ENCODE measurements at places on chromosomes 5 and 9. TPM values are rescaled to one million over a fixed set of nuclear protein-coding genes. Genes with fewer than 3 reads are reported as not detected.

GRCh38 chr5:79743846-79744605, 54.4 kb downstream of the CMYA5 start:
- DNase-seq, result no peak

DNA sequence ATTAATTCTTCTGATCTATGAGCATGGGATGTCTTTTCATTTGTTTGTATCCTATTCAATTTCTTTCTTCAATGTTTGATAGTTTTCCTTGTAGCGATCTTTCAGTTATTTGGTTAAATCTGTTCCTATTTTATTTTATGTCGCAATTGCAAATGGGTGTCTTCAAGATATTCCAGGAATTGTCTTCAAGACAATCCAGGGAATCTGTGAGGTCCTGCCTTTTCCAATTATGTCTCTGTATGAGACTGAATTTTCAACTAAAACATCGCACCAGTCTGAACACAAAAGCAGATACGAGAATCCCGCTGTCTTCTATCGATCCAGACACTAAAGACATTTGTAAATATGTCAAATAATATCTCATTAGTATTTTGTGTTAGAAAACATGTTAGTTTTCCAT, 485.5 kb downstream of the BNC2 start:
- DNase-seq, result no peak

DNA sequence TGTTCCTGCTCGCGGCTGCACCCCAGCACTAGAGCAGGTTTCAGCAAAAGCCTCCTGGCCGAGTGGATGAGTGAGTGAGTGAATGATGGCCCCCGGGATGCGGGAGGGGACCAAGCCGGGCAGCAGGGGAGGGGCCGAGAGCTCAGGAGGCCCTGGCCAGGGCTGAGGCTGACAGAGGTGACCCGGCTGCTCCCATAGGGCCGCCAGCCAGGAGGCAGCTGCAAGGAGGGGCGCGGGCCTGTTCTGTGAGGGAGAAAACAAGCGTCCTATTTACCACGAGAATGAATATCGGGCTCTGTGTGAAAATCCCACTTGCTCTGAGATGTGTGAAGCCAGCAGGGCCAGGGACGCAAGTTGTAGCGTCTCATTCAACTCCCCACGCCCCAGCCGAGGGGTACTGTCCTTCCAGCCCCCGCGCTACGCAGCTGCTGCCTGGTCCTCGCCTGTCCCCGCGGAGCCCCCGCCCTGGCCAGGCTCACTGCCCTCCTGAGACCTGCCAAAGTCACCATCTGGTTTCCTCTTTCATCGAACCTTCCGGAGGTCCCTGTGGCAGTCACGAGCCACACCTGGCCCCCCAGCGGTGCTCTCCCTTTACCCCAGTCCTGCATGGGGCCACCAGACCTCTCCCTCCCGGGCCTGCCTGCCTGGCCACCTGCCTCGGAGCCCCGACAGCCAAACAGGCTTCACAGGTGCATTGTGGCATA, 38.8 kb downstream of the RASGEF1C start:
- DNase-seq, result no peak

WASHC1 gene
- total RNA-seq, result 9.3 TPM

PCDHA13 gene
- not detected for total RNA-seq

BAAT gene
- total RNA-seq, result 0.03 TPM

PCDHB11 gene
- not detected for total RNA-seq

LHFPL2 gene
- total RNA-seq, result 18.8 TPM

KLF9 gene
- total RNA-seq, result 6.0 TPM

DNA sequence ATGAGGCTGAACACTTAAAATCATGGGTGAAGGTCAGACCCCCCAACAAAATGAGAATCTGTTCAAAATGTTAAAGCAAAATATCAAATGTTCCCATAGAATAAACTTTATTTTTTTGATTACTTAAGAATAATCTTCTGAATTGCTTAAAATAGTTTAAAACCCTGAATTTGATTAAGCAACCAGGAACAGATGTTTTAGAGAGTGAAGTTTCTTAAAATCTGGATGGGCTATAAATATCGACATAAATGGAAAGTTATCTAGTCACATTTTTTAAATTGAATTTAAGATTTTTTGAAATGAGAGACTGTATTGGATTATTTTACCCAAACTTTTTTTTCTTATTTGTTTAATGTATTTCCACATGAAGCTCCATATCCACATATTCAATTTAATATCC, 98.5 kb downstream of the ADAMTS12 start:
- DNase-seq, result no peak

DNA sequence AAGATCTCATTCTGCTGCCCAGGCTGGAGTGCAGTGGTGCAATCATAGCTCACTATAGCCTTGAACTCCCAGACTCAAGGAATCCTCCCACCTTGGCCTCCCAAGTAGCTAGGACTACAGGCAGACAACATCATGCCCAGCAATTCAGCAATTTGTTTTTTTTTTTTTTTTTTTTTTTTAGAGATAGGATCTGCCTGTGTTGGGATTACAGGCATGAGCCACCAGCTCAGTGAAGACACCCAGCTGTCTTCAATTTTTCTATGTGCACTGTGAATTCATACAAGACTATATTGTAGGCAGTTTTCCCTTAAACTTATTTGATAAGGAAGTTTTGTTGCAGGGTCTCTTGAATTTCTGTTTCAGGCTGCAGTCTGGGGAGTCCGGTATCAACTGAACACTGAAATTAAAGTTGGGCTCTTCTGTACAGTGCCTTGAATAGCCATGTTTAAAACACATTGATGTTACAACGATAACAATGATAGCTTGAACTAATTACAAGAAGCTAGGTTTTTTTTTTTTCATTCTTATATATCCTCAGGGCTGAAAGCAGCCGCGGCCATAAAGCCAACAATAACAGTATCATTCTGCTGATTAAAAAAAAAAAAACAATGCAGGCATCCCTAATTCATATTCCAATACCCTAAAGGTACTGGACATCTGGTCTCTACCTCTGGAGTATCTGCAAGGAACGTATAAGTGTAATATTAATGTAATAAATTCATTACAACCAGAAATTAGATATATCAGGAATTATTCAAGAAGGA, 63.5 kb downstream of the MPDZ start:
- DNase-seq, result no peak

RABEPK gene
- total RNA-seq, result 44.6 TPM

DNA sequence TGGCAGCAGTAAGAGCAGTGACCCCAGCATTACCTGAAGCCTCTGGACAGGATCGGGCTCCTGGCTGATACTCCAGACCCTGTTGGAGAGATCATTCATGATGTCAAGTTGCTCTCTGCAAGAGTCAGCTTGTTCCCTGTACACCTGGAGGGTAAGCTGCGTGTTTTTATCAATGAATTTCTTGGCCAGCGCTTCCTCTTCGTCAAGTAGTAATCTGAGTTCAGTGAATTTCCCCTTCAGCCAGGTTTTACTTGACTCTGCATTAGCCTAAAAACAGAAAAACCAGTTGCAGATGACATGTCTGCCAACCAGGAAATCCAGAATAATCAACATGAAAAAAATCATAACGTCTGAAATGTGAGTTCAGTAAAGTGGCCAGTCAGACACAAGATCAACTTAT, 19.1 kb downstream of the TRIM14 start:
- DNase-seq, result no peak

GRCh38 chr9:126347093-126347492, 20.5 kb downstream of the MVB12B start:
- no peak for DNase-seq

GRCh38 chr9:138058181-138058580, 180.6 kb downstream of the CACNA1B start:
- no peak for DNase-seq

GRCh38 chr5:60811105-60811504, 33.0 kb downstream of the ELOVL7 start:
- DNase-seq, result no peak

PJA2 gene
- 26.2 TPM for total RNA-seq

DNA sequence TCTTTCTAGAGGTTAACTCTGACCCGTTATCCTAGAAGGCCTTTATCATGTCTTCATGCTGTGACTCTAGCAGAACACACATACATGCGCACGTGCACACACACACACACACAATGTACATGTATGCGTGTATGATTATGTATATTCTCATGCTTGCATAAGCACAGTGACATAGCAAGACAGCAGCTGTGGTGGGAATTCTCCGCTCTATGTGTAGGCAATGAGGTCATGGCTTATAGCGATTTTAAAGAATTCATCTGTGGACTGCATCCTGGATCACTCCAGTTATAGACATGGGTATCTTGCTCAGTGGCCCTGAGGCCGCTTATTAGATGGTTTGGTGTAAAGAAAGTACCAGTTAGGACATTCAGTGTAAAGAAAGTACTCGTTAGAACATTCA, 106.2 kb downstream of the FBXL7 start:
- DNase-seq, result no peak

DNA sequence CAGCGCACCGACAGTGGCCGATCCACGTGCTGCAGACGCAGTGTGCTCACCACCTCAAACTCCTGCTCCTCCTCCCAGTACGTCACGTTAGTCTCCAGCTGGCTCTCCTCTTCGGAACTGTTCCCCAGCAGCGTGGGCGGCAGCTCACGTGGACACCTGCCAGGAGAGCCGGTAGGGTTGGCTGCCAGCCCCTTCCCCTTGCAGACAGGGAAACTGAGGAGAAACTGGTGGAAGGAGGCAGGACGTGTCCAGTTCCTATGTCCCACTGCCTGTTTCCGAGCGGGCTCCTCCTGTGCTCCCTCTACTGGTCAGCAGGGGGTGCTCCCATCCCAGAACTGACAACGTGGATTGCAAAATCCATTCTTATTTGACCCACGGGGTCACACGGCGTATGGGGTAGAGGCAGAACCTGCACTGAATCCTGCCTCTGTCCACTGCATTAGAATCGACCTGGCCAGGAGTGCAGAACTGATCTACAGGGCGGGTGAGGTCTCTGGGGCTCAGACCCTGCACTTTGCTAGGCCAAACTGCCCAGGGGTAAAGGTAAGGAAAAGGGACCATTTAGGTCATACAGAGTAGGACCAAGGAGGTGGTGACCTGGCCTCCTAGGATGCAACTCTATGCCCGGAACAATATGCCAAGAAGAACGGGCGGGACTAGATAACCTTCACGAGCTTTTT, 25.7 kb downstream of the PDGFRB start:
- DNase-seq, result peak; percentile 61

DNA sequence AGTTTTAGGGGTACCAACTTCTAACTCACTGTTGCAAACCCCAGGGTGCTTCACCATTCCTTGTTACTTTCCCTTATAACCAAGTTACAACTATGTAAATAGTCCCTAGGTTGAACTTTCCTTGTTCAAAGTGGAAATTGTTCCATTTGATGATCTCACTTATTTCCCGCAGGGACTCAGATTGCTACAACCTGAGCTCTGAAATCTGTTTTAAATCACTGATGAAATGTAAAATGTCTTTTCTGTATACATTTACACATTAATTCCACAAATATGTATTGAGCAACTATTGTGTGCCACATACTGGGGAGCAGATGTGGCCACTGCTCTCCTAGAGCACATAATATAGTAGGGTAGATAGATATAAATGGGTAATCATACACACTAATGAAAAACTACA, 69.1 kb upstream of the TARS1 start:
- no peak for DNase-seq

DNA sequence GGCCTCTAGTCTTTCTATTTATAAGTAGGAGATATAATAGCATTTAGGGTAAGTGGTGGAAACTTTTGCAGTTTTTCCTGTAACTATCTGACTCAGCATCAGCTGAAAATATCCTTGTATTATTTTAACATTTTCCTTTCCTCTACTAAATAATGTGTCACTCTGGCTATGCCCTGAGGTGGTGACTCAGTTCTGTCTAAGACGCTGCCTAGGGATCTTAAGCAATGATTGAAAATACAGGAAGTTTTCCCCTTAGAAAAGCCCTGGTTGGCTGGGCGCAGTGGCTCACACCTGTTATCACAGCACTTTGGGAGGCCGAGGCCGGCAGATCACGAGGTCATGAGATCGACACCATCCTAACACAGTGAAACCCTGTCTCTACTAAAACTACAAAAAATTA, 9.3 kb upstream of the EDIL3 start:
- peak; percentile 91 for DNase-seq
